T-helper 2 cell (primary cell): ENCODE measurements at places on chromosomes 7 and 10.

GRCh38 chr10:45581582-45582385 is 90.8 kb downstream of the ZFAND4 start:
- DNase-seq: no peak

DNA sequence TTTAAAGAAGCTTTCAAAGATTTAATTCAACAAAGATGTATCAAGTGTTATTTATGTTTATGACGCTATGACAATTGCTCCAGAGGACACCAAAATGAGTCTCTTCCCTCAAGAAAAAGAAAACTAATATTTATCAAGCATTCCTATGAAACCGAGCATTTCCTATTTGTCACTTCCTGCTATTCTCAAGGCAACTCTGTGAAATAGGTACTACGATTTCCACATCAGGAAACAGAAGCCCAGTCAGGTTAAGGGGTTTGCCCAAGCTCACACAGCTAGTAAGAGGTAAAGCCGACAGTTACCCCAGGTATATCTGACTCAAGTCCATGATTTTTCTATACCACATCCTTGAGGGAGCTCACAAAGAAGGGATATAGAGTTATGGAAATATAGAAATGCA is 85.9 kb downstream of the TRIL start:
- no peak for DNase-seq

DNA sequence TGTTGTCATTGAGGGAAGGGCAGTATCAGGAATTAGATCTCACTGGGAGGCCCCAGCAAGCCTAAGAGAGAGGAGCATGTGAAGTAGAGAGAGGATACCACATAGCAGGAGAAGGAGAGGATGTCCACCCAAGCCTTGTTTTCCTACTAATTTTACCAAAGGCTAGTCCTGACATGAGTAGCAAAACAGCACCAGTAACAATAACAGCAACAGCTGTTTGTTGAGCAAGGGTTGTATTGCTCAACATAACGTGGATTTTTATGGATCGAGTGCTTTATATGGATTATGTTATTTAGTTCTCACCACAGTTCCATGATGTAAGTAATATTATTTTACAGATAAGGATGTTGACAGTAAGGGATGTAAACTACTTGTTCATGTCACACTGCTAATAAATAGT is 135.2 kb upstream of the DLX6 start:
- DNase-seq: no peak

- no peak for DNase-seq
Observed at GRCh38 chr7:86932038-86932512, 127.4 kb downstream of the ELAPOR2 start.

DNA sequence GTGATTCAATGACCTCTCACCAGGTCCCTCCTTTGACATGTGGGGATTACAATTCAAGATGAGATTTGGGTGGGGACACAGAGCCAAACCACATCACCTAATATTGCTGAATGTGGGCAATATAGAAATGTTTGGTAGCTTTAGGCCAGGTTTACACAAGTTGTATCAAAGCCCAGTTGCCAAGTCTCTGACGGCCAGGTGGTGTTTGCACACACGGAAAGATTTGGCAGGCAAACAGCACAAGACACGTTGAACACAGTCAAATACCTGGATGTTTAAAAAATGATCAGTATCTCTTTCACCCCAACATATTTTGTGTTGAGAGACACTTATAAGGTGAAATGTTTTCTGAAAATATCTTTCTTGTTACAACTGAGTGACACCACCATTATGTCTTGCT is 294.4 kb upstream of the MKI67 start:
- DNase-seq: no peak

DNA sequence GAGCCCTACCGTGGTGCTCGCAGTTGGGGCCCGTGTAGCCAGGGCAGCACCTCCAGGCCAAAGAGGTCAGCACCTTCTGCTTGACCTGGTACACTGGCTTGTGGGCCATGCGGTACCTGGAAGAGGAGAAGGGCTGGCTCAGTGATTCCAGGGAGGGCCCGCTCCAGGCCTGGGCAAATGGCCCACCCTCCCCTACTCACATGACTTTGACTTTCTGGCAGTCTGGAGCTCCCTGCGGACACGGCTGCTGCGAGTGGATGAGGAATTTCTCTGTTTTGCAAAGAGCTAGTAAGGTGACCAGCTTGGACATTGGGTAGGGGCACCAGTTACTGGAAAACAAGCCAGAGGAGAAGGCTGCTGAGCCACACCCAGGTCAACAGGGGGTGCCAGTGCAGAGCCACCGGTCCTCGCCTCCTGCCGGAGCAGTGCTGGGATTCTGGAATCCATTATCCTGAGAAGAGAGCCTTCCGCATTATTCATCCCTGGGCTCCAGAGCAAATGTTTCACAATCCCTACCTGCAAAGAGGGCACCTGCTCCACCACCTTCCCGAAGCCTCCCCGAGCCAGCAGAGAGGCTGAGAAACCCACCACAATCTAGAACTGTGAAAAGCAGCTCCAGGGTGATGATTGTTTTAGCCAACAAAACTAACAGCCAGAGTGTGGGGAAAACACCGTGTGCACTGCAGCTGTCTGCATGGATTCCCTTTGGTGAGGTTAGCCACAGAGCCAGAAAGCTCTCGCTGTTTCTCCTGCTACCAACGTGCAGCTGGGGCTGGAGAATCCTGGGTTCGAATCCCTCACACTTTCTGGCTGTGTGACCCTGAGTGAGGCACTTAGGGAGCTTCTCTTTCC is 11.8 kb downstream of the MMRN2 start:
- DNase-seq: no peak

GRCh38 chr10:86508217-86508616 is 13.4 kb downstream of the WAPL start:
- DNase-seq: no peak

DNA sequence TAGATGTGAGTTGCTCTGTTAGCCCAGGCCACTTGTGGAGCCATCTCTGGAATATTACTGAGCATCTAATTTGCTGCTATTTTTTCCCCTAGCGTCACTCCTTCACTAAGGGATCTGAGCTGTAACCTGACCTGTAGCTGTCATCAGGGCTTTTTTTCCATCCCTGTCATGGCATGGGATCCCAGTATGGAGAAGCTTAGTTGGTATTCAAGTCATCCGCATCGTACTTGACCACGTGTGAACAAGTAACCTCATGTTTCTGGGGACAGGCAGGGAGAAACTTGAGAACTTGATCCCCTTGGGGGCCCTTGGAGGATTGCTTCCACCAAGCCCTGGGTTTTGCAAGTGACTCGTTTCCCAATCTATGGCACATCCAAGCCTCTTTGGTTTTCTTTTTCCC is 474.4 kb upstream of the GALNT17 start:
- no peak for DNase-seq

DNA sequence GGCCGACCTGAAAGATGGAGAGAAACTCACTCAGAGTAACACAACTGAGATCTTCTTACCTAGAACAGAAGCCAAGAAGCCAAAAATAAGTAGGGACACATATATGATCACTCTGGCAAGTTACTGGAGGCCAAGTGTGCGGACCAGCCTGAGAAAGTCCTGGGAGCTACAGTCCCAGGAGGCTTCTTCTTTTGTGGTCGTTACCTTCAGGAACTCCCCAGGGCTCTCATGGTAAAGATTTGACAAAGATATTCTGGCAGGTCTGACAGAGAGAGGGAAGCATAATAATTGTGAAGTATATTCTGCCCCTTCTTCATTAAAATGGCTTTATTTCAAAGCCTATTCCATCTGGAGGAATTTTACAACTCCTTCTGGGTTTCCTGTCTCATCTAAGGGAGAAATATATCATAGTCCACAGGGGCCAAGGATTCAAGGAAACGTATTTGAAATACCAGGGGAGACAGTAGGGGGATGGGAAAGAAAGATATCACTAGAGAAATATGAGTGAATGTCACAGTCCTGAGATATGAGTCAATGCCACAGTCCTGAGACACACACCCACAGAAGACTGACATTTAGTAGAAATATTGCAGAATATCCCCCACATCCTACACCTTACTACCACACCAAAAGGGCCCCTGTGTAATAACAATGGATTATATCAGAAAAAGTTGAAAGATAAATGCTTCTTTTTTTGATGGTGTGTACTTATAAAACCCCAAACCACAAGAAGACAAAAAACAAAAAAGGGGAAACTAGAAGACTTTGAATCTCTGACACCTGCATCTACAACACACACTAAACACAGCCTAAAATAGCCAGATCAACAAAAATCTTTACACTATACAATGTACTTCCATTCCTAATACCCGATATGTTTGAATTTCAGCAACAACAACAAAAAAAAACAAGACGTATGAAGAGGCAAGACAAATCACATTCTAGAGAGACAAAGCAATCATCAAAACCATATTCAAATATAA is 594.2 kb upstream of the NRG3 start:
- DNase-seq: no peak

DNA sequence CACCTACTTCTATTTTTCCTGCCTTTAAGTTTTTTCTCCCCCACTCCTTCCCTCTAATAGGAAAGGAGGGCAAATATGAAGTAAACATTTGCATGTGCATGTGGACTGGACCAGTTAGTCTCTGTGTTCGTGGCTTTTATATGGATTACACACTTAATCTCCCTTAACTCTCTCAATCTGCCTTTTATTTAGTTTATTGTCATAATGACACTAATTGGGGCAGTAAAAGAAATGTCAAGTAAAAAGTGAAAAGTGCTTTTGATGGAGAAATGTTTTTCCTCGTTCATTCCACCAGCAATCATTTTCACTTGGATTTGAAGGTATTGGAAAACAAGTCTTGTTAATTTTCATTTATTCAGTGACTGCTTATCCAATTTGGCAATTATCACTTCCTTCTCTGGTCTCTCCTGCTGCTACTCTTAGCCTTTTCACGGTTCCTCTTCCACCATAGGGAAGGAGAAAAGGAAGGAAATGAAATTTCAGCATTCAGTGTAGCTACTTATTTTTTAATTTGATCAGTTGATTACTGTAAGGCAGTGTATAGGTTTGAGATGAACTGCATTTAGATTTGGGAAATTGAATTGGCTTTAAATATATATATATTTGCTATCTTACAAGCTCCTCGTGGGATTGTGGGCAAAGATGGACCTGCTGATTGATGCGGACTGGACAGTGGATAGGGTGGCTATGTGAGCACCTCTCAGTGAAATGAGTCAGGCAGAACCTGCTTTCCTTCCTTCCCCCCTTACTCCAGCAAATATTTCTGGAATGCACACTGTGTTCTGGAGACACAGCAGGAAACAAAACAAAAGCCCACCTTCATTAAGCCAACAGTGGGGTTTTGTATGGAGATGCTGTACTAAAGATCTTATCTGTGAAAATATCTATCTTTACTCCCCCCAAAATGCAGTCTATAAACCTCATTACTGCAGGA is 77.5 kb downstream of the LRRC4 start:
- DNase-seq: no peak

GRCh38 chr7:105581066-105581811 is at the start of gene EFCAB10:
Gene EFCAB10, minus strand, starts transcription at chr7:105581493. Its CDS starts 30 bp downstream, at chr7:105581463.
- no peak for DNase-seq

DNA sequence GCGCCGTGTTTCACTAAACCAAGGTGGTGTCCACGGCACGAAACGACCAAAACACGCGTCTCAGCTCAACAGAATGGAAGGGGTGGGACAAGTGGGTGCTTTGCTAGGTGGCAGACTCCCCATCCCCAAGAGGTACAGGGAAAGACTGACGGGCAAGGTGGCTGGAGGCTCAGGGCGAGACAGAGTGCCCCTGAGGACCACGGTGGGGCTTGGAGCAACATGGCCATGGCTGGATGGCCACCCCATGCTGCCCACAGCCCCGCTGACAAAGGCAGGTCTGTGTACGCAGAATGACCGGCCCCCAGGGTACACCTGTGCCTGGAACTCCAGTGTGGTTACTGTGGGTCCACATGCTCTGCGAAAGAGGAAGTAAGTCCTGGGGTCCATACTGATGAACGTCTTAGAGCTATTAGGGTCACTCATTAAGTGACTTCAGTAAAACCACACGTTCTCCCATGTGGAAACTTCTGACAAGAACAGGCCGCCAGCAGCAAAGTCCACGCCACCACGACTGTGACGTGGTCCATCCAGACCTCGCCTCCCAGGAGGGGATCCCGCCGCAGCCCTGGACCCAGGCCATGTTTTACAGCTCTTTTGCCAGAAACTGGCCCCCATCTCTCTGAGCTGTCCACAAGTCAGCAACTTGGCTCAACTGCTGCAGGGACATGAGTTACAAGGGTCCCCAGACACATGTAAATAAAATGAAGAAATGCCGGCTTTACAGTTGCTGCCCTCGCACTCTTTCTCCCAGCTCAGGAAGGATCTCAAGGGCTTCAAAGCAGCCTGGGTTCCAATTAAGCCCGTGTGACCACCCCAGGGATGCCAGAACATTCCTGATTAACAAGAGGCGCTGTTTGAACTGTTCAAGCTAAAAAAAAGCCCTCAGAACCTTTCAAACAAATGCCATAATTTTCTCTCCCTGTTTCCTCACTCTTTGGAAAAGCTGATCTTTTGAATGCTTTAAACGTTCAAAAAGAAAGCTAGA is 66.8 kb downstream of the MAD1L1 start:
- no peak for DNase-seq

- no peak for DNase-seq
Observed at GRCh38 chr10:103431902-103432301, 20.3 kb downstream of the CALHM2 start.

GRCh38 chr7:280461-280860 is 9.5 kb upstream of the FOXL3 start:
- DNase-seq: no peak

DNA sequence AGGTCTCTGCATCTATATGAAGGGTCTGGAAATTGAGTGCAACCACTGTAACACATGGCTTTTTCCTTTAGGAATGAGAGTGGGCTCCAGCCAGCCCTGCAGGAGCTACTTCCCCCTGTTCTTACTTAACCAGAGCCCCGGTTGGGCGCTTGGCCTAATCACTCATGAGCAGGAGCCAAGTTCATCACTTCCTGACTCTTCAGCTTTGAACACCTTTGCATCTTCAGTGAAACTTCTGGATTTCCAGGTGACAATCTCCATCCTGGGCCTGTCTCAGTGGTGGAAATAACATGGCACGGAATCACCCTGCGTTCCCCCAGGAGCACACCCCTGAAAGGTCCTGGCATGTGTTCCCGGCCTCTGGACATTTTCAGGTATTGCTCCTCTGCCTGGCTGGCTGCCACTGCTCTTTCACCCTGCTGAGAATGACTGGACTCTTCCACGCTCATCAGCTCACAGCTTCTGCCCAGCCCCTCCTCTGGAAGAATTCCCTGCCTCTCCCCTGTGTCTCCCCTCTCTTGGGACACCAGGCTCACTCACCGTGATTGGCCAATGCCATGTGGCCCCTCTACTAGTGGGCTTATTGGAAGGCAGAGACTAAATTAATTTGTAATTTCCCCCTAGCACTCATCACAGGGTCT is 229.1 kb upstream of the GRB10 start:
- no peak for DNase-seq

DNA sequence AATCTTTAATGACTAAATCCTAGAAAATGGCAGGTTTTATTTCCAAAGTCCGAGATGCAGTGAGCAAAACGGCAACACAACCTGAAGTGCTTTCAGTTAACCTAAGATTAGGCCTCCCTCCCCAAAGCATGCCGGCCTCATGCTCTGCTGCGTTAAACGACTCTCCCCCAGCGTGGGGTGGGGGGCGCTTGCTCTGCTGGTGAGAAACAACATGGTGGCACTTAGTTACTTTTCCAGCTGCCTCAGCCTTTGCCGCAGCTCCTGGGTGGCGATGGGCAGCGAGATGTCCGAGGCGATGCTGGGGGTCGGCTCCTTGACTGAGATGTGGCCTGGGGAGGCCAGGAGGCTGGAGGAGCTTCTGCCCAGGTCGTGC is 36.7 kb upstream of the NCAPG2 start:
- no peak for DNase-seq
